Left ventricle myocardium inferior (tissue), 1 donor: ENCODE measurements at places on chromosomes 2 and 18. TPM values are rescaled to one million over a fixed set of nuclear protein-coding genes. Genes with fewer than 3 reads are reported as not detected.

CXCR1 gene
- total RNA-seq, result 0.44 TPM

SNTG2 gene
- total RNA-seq, result 0.47 TPM

KIF1A gene
- 2.0 TPM for total RNA-seq

DNA sequence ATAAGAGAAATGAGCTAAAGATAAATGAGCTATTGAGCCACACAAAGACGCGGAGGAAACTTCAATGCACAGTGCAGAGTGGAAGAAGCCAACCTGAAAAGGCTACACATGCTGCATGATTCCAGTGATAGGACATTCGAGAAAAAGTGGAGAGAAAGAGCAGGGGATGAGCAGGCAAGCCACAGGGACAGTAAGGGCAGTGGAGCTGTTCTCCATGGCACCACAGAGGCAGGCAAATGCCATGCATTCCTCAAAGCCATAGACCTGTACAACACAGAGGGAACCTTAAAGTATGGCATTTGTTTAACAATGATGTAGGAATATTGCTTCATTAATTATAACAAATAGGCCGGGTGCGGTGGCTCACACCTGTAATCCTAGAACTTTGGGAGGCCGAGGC lies 36.5 kb upstream of the ZNF236 start:
- no peaks in the 10 kb centered on the region for H3K36me3 ChIP-seq
- no peak overlapping the region for H3K27ac ChIP-seq
- DNase-seq, result no peak
- H3K4me1 ChIP-seq, result no peaks in the 10 kb centered on the region
- peaks cover 78% of the 10 kb centered on the region for H3K27me3 ChIP-seq

ABCG8 gene
- not detected for total RNA-seq

- no peak overlapping the region for H3K4me3 ChIP-seq
- H3K4me1 ChIP-seq, result peaks cover 18% of the 10 kb centered on the region
- H3K36me3 ChIP-seq, result no peaks in the 10 kb centered on the region
- no peaks in the 10 kb centered on the region for H3K27me3 ChIP-seq
Observed at GRCh38 chr2:177589186-177589585, 196.6 kb downstream of the AGPS start.

GRCh38 chr2:237097326-237097910 lies 11.7 kb downstream of the COPS8 start:
- peaks cover 21% of the 10 kb centered on the region for H3K4me1 ChIP-seq
- H3K36me3 ChIP-seq, result peaks cover 79% of the 10 kb centered on the region
- DNase-seq, result no peak
- H3K27me3 ChIP-seq, result no peaks in the 10 kb centered on the region
- H3K4me3 ChIP-seq, result no peak overlapping the region

GRCh38 chr2:151560289-151560688 lies 150.6 kb downstream of the RIF1 start:
- no peaks in the 10 kb centered on the region for H3K27me3 ChIP-seq
- peaks cover 10% of the 10 kb centered on the region for H3K4me1 ChIP-seq
- H3K36me3 ChIP-seq, result no peaks in the 10 kb centered on the region
- DNase-seq, result no peak

DNA sequence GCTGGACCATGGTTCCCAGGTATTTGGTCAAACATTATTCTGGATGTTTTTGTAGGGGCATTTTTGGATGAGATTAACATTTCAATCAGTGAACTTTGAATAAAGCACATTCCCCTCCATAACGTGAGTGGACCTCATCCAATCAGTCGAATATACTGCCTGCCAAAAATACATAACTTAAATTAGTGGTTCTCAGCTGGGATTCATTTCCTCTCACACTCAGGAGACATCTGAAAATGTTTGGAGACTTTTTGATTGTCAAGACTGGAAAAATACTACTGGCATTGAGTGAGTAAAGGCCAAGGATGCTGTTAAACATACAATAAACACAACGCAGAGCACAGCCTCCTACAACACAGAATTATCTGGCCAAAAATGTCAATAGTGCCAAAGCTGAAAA lies 198.2 kb downstream of the MYO1B start:
- no peak for DNase-seq
- no peaks in the 10 kb centered on the region for H3K36me3 ChIP-seq
- no peaks in the 10 kb centered on the region for H3K27me3 ChIP-seq
- H3K27ac ChIP-seq, result peak overlapping the region; percentile 74
- no peak overlapping the region for H3K4me3 ChIP-seq

GRCh38 chr2:157837851-157838441 lies 38.2 kb downstream of the ACVR1 start:
- H3K27me3 ChIP-seq, result no peaks in the 10 kb centered on the region
- peak; percentile 33 for DNase-seq
- H3K4me3 ChIP-seq, result peak overlapping the region; percentile 58
- H3K27ac ChIP-seq, result peak overlapping the region; percentile 88

- H3K36me3 ChIP-seq, result no peaks in the 10 kb centered on the region
- H3K27me3 ChIP-seq, result no peaks in the 10 kb centered on the region
- H3K4me1 ChIP-seq, result no peaks in the 10 kb centered on the region
- H3K4me3 ChIP-seq, result no peak overlapping the region
- no peak for DNase-seq
Observed at GRCh38 chr2:229124136-229124535, 147.0 kb downstream of the PID1 start.

DNA sequence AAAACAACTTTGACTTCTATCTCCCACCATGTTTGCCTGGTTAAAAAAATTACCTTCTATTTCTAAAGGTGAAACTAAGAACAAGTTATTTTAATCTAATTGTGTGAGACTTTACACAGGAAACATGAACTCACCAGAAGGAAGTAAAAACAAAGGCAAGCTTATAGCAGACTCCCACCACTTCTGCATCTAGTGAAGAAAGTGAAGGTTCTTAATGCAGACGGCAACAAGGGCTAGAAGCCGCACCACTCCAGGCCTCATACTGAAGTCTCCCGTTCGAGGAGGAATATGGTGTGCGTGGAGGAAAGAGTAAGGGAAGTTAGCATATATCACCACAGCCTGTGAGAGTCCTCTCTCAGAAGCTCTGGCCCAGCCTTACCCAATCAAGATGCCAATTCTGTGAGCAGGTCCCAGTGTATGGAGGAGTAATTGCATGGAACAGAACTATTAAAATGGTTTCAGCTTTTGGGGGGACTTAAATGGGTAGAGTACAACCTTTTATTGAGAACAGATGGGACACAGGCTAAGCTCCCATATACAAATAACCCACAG lies 958.7 kb downstream of the BCL11A start:
- no peaks in the 10 kb centered on the region for H3K4me1 ChIP-seq
- no peaks in the 10 kb centered on the region for H3K36me3 ChIP-seq
- DNase-seq, result no peak
- no peak overlapping the region for H3K4me3 ChIP-seq
- no peaks in the 10 kb centered on the region for H3K27me3 ChIP-seq

ARHGEF33 gene
- 0.14 TPM for total RNA-seq

SCYGR4 gene
- total RNA-seq, result not detected

MTCL1 gene
- total RNA-seq, result 9.1 TPM

ZNF892 gene
- 4.0 TPM for total RNA-seq

GRCh38 chr2:101356521-101356920 lies 30.8 kb downstream of the CREG2 start:
- H3K27ac ChIP-seq, result no peak overlapping the region
- no peaks in the 10 kb centered on the region for H3K4me1 ChIP-seq
- no peaks in the 10 kb centered on the region for H3K36me3 ChIP-seq
- DNase-seq, result no peak

DNA sequence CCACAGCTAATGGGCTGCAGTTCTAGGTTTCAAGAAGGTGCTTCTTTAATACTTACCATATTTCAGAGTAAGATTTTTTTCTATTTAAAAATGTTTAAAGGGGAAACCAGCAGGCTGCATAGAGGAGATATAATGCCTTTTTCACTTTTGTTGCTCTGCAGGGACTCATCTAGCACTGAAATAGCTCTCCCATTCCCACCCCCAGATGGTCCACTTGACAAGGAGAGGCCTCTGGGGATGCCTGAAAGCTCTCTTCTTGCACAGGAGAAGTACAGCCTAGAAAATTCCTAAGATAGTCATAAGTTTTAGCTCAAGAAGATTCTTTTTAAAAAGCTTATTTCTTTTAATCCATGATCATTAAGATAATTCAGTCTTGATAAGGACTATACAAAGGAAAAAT lies 126.4 kb downstream of the CDH2 start:
- DNase-seq, result no peak
- no peaks in the 10 kb centered on the region for H3K36me3 ChIP-seq
- H3K4me3 ChIP-seq, result no peak overlapping the region
- peaks cover 53% of the 10 kb centered on the region for H3K4me1 ChIP-seq
- no peak overlapping the region for H3K27ac ChIP-seq

GRCh38 chr18:46754661-46755292 lies 2.1 kb downstream of the ST8SIA5 start:
- peaks cover 39% of the 10 kb centered on the region for H3K4me1 ChIP-seq
- peaks cover 52% of the 10 kb centered on the region for H3K27me3 ChIP-seq
- DNase-seq, result no peak
- peak overlapping the region; percentile 68 for H3K4me3 ChIP-seq
- no peaks in the 10 kb centered on the region for H3K36me3 ChIP-seq

GRCh38 chr18:13530879-13531387 lies 195.4 kb downstream of the FAM210A start:
- H3K27ac ChIP-seq, result peak overlapping the region; percentile 31
- no peak overlapping the region for H3K4me3 ChIP-seq
- DNase-seq, result peak; percentile 62

- H3K27ac ChIP-seq, result peak overlapping the region; percentile 90
- H3K27me3 ChIP-seq, result peaks cover 16% of the 10 kb centered on the region
- no peak overlapping the region for H3K4me3 ChIP-seq
- no peak for DNase-seq
- peaks cover 39% of the 10 kb centered on the region for H3K4me1 ChIP-seq
Observed at GRCh38 chr2:85925216-85925671, 36.5 kb upstream of the ST3GAL5 start.

- H3K36me3 ChIP-seq, result no peaks in the 10 kb centered on the region
- H3K27ac ChIP-seq, result no peak overlapping the region
- H3K4me3 ChIP-seq, result no peak overlapping the region
- DNase-seq, result no peak
- no peaks in the 10 kb centered on the region for H3K4me1 ChIP-seq
- H3K27me3 ChIP-seq, result peaks cover 19% of the 10 kb centered on the region
Observed at GRCh38 chr18:49934457-49934856, 121.1 kb upstream of the ACAA2 start.

GRCh38 chr2:44562737-44563136 lies 201.0 kb downstream of the CAMKMT start:
- no peak overlapping the region for H3K4me3 ChIP-seq
- H3K27me3 ChIP-seq, result no peaks in the 10 kb centered on the region
- DNase-seq, result no peak
- no peaks in the 10 kb centered on the region for H3K4me1 ChIP-seq
- no peak overlapping the region for H3K27ac ChIP-seq
- H3K36me3 ChIP-seq, result no peaks in the 10 kb centered on the region

- no peak for DNase-seq
- H3K4me1 ChIP-seq, result no peaks in the 10 kb centered on the region
- no peak overlapping the region for H3K27ac ChIP-seq
- H3K36me3 ChIP-seq, result no peaks in the 10 kb centered on the region
Observed at GRCh38 chr2:128451084-128452023, 132.7 kb upstream of the HS6ST1 start.

MEIS1 gene
- total RNA-seq, result 38.0 TPM

DNA sequence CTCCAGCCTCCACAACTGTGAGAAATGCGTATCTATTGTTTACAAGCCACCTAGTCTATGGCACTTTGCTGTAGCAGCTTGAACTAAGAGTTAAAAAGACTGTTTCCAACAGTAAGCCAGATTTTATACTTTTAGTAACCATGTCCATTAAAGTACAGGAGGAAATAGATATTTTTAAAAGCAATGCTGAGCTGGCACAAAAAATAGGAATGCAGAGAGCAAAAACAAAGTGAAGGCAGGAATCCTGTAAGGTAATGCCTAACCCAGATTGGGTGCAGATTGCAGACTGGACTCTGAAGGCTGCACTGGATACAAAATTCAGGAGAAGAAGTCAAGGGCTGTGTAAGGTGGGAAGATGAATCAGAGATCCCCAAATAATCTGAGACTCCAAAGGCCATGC lies 55.5 kb downstream of the SH3YL1 start:
- no peak for DNase-seq
- no peaks in the 10 kb centered on the region for H3K4me1 ChIP-seq
- no peak overlapping the region for H3K27ac ChIP-seq

- no peak overlapping the region for H3K27ac ChIP-seq
- no peaks in the 10 kb centered on the region for H3K27me3 ChIP-seq
- H3K4me1 ChIP-seq, result no peaks in the 10 kb centered on the region
Observed at GRCh38 chr2:63651861-63652651, 63.3 kb downstream of the MDH1 start.

GRCh38 chr2:239558661-239559060 lies 157.8 kb upstream of the HDAC4 start:
- no peak for DNase-seq
- no peaks in the 10 kb centered on the region for H3K4me1 ChIP-seq
- H3K27ac ChIP-seq, result no peak overlapping the region
- peaks cover 50% of the 10 kb centered on the region for H3K27me3 ChIP-seq

- no peaks in the 10 kb centered on the region for H3K36me3 ChIP-seq
- H3K27ac ChIP-seq, result no peak overlapping the region
- H3K27me3 ChIP-seq, result peaks cover 18% of the 10 kb centered on the region
- no peak overlapping the region for H3K4me3 ChIP-seq
- peaks cover 8% of the 10 kb centered on the region for H3K4me1 ChIP-seq
Observed at GRCh38 chr2:101985793-101986164, 6.0 kb upstream of the IL1R2 start.

DNA sequence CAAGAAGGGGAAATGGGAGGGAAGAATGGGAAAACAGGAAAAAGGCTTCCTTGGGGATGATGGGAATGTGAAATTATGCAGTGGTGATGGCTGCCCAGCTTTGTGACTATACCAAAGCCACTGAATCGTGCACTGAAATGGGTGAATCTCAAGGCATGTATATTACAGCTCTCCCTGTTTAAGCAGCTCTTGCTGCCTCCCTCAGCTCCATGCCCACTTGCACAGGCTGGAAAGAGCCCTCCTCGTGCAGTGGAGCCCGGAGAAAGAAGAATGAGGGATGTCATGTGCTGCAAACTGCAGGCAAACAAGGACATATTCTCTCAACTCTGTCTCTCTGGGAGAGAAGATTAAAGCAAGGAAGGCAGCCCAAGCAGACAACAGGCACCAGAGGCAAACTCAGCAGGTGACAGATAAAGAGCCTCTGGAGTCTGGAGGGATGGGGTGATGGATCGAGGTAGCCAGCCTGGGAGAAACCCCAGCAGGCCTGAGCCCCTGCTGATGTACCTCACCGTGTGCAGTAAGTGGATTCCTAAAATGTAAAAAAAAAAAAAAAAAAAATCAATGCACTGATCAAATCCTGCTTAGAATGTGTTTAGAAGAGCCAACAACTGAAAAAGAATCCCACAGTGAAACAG lies 62.4 kb upstream of the SLC66A3 start:
- no peak for DNase-seq
- no peaks in the 10 kb centered on the region for H3K27me3 ChIP-seq
- H3K4me1 ChIP-seq, result no peaks in the 10 kb centered on the region
- H3K36me3 ChIP-seq, result no peaks in the 10 kb centered on the region
- no peak overlapping the region for H3K27ac ChIP-seq
- no peak overlapping the region for H3K4me3 ChIP-seq

GRCh38 chr2:69185807-69186206 lies 172.8 kb downstream of the ANTXR1 start:
- H3K4me1 ChIP-seq, result peaks cover 6% of the 10 kb centered on the region
- DNase-seq, result no peak
- no peak overlapping the region for H3K4me3 ChIP-seq
- H3K27ac ChIP-seq, result no peak overlapping the region
- H3K36me3 ChIP-seq, result peaks cover 16% of the 10 kb centered on the region

- no peaks in the 10 kb centered on the region for H3K36me3 ChIP-seq
- H3K4me3 ChIP-seq, result no peak overlapping the region
- H3K27me3 ChIP-seq, result no peaks in the 10 kb centered on the region
- peaks cover 8% of the 10 kb centered on the region for H3K4me1 ChIP-seq
- H3K27ac ChIP-seq, result no peak overlapping the region
Observed at GRCh38 chr18:68740966-68741365, 26.1 kb upstream of the TMX3 start.
